ENCODE measurements at places on chromosomes 4 and X.
A peak's percentile ranks its signal among the peaks of the same experiment; 100 is the strongest.

GRCh38 chr4:118765399-118765798 lies 70.5 kb downstream of the SEC24D start:
- DNase-seq = peak; percentile 87

- DNase-seq = no peak
These were observed 27.1 kb upstream of the GRPEL1 start for GRCh38 chr4:7094916-7095315.

DNA sequence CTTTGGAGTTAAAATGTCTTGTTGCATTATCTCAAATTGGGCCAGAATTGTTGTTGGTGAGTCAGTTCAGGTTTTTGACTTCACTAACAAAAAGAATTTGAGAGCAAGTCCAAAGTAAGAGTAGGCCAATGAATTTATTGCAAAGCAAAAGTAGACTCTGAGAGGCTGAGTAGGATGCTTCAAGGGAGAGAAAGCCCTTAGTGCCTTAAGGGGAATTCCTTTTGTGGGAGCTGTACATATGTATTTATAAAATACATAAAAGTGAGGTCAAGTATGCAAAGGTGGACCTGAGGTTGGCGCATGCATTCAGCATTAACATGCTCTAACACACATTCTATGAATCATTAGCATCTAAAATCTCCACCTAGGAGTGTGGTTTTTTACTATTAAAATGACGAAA lies 565.4 kb downstream of the GRXCR1 start:
- DNase-seq = peak; percentile 97

- no peak for DNase-seq
These were observed 1566.9 kb downstream of the STIM2 start for GRCh38 chr4:28427306-28428085.

- no peak for DNase-seq
These were observed 26.4 kb upstream of the PNMA3 start for GRCh38 chrX:153029875-153030274.

DNA sequence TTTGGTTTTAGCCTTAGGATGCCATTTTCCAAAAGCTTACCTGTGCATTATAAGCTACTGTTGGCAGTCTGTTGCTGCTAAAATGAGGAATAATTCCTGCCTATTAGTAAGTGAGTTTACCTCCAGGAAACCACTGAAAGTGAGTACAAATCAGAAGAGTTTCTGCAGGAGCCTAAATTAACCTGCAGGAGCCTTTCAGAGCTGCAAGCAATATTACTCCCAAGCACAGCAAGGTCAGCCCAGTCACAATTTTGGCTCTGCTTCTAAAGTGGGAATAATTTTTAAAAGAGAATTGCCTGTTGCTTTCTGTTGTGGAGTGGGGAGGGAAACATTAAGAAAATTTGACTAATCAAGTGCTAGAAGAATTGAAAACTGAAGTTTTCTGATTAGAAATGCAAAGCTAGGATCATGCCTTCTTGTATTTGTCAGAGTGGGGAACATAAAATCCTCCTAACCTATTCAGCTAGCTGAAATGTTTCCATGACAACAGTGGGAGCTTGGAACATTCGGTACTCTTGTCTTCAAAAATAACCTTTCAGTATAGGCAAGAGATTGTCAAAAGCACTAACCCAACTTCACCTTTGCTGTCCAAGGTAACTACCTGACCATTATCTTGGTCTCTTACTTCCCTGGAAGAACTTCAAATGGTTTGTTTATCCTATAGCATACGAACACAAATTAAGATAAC lies 193.2 kb downstream of the COMMD8 start:
- no peak for DNase-seq

- no peak for DNase-seq
These were observed 85.1 kb downstream of the AFF1 start for GRCh38 chr4:87019898-87020297.

- DNase-seq = no peak
These were observed at the start of gene SMARCA1 for GRCh38 chrX:129523079-129523911. Gene SMARCA1, minus strand, starts transcription at chrX:129523490. Its CDS starts 120 bp downstream, at chrX:129523370.

DNA sequence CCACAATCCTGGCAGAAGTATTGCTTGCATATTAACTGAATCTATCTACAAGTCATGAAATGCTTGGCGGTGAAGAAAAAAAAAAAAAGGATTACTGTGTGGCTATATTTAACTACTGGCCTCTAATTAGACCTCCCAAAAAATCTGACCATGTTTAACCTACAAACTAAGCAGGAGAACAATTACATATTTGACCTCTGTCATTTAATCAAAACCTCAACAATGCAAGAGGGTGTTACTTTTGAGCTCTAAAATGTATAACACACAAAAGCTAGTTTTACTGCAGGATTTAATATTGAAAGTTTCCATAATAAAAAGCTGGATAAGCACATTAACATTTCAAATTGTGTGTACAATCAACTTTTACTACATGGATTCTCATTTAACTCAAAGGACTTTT lies 1.5 kb downstream of the ITM2A start:
- no peak for DNase-seq

- peak; percentile 92 for DNase-seq
These were observed 17.1 kb upstream of the SLC7A11 start for GRCh38 chr4:138259271-138259670.

DNA sequence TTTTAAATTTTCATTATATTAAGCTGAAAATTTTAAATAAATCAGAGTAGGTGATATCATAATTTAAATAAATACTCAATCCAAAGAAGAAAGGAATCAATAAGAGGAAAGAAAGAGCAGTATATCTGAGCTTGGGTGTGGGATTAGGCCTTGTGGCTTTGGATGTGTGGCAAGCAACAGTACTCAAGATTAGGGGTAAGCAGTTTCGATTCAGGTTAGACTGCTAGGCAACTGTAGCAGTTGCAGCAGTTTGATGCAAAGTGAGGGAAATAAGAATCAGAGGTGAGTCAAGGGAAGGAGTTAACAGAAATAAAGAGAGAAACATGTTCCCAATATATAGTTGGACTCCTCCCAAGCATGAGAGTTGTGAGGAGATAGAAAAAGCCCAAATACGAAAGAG lies 599.6 kb upstream of the KLHL4 start:
- no peak for DNase-seq

DNA sequence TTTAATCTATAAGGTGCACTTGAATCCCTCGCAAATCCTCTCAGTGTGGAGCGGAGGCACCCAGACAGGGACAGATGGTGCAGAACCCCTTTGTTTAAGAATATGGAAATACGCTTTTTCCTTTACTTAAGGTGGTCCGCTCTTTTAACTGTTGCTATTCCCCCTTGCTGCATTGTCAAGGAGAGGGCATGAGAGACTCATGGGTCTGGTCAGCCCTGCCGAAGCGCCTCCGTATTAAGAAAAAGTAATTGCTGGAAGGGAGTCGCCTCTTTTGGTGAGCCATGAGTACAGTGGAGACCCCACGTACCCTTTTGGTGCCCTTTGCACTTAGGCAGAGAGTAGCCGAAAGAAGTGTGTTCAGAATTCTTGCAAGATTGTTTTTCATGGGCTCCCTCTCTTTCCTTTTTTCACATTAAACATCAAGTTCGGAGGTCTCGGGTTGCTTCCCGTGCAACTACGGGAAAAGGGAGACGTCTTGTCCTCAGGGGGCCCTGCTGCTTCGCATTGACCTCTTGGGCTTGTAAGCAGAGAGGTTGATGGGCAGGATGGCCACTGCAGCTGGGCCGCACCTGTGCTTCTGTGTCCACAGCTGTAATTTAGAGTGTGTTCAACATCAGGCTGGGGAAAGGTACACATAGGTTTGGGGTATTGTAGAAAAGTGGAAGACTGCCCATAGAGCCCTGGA lies 109.6 kb downstream of the SPRY1 start:
- no peak for DNase-seq

GRCh38 chr4:100742045-100742444 lies 224.2 kb upstream of the EMCN start:
- peak; percentile 86 for DNase-seq

DNA sequence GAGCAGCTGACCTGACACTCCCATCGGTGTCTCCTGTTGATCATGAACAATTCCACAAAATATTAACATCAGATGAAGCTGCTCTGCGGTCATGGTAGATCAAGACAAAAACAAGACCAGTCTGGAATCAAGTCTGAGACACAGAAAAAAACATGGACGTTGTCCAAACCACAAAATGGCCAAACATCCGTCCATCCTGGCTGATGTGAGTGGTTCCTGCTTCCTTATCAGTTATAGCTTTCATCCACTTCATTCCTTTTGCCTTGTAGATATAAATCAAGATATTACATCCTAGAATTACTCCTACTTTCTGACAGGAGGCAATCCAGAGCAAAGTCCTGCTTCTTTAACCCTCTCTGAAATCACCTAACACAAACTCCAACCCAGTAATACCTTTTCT lies 28.8 kb upstream of the PCSK1N start:
- peak; percentile 58 for DNase-seq

DNA sequence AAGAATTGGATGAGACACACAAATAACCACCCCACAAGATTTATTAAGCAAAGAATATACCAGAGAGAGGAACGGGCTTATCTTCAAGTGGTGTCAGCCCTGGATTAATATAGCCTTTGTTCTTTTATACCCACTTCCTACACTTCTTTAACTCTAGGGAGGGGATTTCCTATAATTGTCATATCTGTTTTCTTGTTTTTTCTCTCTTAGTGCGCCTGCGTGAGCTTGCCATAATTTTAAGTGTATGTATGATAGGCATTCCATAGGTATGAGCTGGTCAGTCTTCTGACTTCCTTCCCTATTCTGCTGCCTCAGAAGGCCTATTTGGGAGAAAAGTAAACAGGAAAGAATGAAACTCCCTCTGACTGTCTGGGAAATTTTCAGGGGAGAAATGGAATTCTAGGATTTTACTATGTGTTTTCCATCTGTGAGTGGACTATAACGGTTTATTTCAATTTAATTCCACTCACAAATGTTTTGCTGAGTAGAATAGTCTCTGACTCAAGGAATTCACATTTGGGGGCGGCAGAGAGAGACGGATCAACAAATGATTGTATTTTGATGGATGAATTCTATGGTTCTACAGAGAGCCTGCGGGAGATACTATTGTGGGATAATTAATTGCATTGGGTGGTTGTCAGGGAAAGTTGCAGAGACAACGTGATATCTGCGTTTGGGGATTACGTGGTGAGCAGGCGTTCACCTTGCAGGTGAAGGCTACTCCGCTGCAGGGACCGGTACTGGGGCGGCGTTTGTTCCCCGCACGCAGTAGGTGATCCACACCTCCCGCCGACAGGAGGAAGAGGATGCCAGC lies 626 bp upstream of the CEP135 start:
- peak; percentile 96 for DNase-seq

DNA sequence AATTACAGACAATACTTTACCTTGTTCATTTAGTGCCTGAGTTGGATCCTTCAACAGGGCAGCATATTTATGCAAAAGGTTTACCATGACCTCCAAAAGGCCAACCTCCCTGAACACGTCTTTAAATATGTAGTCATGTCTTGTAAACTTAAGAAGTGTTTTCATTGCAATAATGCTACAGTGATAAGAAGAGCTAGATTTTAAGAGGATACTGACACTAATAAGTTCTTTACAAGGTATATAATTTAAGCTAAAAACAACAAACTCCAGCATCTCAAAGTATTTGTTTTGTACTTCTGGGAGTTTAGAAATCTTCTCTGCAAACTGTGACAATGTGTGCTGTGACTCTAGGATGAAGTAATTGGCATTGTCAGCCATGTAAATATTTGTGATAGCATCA lies 145.4 kb downstream of the WDFY3 start:
- no peak for DNase-seq

- DNase-seq = no peak
These were observed 26.4 kb downstream of the DOK7 start for GRCh38 chr4:3489451-3489962.

DNA sequence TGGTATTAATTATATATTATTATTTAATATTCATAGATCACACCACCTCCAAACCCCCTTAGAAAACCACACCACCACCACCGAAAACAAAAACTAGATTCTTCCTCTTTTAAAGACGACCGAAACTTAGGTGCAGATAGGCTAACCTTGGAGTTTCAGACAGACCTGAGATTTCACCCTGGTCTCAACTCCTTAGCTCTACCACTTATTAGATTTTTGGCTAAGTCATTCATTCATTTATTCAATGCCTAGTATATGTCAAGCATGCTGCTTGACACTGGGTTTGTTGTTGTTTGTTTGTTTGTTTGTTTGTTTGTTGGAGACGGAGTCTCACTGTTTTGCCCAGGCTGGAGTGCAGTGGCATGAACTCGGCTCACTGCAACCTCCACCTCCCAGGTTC lies 9.5 kb upstream of the BMP2K start:
- DNase-seq = no peak
